ENCODE measurements at places on chromosomes 5 and 9. TPM values are rescaled to one million over a fixed set of nuclear protein-coding genes. Genes with fewer than 3 reads are reported as not detected.

DNA sequence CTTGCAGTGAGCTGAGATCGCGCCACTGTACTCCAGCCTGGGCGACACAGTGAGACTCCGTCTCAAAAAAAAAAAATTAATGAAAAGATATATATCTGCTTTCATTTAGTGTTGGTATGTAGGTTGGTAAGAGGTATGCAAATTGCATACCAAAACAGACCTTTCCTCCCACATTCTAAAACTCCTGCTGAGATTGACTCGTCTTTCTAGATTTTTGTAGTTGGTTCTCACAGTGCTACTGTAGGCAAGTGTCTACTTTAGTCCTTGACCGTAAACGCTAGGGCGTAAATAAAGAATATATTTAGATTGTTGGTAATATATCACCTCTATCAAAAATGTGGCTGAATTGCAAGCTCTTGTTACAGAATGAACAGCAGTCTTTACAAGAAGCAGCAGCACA, 445.9 kb downstream of the CHSY3 start:
- DNase-seq, result no peak

DNA sequence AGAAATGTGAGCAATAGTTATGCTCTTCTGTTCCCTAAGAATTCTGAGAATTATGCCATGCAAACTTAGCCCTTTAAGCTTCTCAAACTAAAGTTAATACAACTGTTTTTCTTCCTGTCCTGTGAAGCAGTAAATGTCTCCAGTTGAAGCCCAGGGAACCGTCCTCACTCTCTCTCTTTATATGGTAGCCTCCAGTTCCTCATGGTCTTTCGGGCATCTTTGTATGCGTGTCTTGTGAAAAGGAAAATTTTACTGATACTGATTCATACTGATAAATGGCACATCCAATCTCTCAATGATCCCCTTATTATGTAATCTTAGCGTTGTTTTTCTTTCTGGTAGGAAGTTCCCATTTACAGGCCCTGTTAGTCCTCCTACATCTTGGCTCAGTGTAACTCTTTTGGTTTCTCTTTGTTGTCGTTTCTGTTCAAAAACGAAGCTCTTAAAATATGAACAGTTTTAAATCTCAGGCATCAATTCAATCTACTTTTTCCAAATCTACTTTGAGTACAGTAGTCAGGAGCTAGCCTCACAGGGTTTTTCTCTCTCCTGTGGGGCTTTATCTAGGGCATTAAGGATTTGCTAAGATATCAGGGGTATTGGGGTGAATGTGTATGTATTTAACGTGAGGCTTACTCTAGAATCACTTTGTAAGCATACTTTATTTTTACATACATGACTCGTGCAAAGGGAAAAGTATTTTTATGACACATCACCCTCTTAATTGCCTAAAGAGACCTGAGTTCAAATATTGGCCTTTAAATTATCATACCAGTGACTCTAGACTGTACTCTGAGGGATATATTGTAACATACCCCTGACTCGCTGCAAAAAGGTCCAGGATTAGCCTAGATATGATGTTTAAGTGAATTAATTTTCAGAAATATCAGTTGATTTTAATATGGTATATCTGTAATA, 258.0 kb downstream of the NR3C1 start:
- DNase-seq, result no peak

Gene UGT3A2
- 0.53 TPM for total RNA-seq

DNA sequence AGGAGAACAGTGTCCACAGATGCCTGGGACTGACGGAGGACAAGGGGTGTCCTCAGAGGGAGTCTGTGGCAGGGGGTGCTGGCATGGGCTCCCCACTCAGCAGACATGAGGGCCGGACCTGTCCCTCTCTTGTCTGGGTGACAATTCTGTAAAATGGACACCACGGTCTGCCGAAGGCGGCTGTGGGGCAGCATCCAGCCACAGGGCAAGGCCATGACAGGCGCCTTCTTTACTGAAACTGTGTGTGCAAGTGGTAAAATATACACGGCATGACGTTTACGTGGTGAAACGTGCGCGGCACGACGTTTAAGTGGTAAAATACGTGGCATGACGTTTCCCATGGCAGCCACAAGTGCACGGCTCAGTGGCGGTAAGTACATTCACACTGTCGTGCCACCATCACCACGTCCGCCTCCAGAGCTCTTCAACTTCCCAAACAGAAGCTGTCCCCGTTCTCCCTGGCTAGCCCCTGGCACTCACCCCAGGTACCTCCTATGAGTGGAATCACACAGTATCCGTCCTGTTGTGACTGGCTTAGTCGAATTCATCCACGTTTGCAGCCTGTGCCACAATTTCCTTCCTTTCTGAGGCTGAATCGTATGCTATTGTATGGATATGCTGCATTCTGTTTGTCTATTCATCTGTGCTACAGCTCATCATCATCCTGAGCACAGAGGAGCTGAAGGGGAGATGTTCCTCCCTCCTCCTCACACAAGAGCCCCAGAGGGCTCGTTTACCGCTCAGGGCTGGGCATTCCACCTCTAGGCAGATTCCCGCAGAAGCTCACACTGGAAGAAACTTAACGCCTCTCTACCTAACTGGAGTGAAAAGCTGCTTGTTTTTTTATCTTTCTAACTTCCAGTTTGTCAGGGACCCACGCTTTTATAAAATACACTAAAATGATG, 52.5 kb downstream of the COL23A1 start:
- DNase-seq, result no peak

Gene HTR4
- not detected for total RNA-seq

GRCh38 chr9:112731971-112732370, 14.1 kb upstream of the INIP start:
- DNase-seq, result no peak

GRCh38 chr5:177098120-177098469, 11.4 kb downstream of the FGFR4 start:
- no peak for DNase-seq

DNA sequence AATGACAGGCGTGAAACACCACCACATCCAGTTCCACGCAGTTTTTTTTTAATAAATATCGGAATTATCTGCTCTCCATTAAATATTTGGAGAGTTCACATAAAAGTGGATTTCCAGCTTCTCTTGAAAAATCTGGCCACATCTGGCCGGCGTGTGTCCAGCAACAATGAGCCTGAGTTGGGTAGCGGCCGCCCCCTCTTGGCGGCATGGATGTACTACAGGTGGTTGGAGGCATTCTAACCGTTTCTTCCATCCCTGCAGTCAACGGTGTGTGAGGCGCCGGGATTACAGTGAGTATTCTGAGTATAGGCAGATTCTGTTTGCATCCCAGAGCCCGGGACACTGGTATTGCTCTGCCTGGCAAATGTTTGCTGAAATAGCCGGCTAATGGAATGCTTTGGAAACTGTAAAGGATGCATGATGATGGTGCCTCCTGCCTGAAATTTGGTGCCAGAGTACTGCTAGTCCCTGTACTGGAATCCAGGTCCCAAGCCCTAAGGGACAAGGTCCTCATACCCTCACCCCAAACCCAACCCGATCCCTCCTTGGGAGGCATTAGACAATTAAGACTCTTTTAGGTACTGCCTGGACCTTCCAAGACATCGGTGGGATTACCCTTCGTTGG, 13.6 kb upstream of the GM2A start:
- DNase-seq, result peak; percentile 17

- no peak for DNase-seq
Measured at GRCh38 chr5:132474881-132475496, 15.6 kb downstream of the IRF1 start.

DNA sequence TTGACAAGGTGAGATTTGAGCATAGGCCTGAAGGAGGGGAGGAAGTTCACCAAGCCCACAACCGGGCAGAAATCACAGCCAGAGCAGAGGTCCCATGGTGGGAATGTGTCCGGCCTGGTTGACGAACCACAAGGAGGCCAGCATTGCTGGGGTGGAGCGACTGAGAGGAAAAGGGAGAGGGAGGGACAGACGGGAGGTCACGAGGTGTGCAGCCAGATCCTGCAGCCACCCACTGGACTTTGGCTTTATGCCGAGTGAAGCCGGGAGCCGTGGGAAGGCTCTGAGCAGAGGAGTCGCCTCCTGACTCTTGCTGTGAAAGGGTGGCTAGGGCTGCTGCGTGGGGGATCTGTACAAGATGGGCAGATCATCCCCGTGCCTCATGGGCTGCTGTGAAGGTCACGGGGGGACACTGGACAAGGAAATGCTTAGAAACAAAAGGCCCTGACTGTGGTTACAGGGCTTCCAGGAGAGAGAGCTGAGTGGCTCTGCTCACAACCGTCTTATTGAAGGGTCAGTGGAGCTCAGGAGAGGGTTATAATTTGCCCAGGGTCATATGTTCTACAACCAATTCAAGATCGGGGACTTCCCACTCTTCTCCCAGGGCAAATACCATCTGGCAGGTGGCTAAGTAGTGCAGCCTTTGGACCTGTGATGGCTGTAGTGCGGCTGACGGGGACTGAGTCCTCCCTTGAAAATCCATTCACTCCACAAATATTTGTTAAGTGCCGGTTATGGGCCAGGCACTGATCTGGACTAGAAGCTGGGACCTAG, 15.6 kb upstream of the CD74 start:
- no peak for DNase-seq

DNA sequence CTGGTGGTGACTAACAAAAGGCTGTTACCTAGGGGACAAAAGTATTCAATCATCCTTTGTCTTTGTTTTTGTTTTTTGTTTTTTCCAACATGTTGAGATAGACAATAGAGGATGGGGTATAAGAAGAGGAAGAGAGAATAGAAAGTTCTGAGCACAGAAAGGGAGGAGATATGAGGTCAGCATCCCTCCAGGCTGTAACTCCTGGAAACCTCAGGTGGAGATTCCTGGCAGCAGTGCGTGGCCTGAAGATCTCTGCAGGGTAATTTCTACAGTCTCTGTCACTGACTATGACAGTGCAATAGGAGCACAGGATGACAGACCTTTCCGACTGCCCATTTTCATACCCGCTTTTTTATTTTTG, 112.1 kb downstream of the ADRB2 start:
- DNase-seq, result no peak

DNA sequence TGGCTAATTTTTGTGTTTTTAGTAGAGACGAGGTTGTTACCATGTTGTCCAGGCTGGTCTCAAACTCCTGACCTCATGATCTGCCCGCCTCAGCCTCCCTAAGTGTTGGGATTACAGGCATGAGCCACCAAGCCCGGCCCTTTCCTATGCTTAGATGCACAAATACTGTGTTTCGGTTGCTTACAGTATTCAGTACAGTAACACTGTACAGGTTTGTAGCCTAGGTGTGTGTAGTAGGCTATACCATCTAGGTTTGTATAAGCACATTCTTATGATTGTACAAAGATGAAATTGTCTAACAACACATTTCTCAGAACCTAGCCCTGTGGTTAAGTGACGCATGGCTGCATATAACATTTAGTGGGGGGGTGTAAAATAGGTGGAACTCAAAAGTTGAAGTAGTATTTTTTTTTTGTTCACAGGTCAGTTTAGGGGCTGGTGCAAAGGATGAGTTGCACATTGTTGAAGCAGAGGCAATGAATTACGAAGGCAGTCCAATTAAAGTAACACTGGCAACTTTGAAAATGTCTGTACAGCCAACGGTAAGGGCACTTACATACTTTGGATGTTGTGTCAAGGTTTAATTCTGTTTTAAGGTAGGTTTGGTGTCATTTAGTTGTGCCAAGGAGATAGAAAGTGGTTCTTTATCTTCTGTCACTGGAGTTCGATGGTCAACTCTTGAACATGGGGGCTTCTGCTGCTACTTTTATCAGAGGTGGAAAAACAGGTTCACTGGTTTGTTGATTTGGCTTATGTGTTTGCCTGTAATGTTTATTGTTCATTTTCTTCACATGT, 3.4 kb downstream of the NPM1 start:
- no peak for DNase-seq

GRCh38 chr5:5141625-5142525, 1.7 kb downstream of the ADAMTS16 start:
- DNase-seq, result peak; percentile 32

All from progenitor cell of endocrine pancreas (in vitro differentiated cells).